ENCODE measurements at places on chromosomes 7 and 10. TPM values are rescaled to one million over a fixed set of nuclear protein-coding genes. Genes with fewer than 3 reads are reported as not detected.

CPEB3 gene
- total RNA-seq: 7.4 TPM

OPTN gene
- total RNA-seq: 38.5 TPM

MYO1G gene
- 1.8 TPM for total RNA-seq

SLC25A40 gene
- 40.9 TPM for total RNA-seq

DNA sequence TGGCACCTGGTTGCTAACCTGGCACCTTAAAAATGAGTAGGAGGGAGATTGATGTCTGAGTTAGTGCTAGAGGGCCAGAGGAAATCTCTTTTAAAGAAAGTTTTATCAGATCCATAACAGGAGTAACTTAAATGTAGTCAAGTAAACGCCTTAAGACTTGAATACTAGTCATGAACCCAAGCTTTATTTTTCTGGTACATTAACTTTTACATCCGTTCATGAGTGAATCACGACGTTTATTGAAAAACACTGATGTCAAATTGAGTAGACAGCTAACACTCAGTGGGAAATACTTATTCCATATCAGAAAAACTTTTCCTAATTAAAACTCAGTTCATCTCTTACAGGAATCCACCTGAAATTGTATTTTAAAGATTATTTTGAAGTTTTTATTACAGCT is 6.9 kb upstream of the LAMB1 start:
- no peak for DNase-seq

- DNase-seq: no peak
These were observed 189.4 kb downstream of the HDAC9 start for GRCh38 chr7:18684916-18685315.

SSBP1 gene
- 124 TPM for total RNA-seq

DNA sequence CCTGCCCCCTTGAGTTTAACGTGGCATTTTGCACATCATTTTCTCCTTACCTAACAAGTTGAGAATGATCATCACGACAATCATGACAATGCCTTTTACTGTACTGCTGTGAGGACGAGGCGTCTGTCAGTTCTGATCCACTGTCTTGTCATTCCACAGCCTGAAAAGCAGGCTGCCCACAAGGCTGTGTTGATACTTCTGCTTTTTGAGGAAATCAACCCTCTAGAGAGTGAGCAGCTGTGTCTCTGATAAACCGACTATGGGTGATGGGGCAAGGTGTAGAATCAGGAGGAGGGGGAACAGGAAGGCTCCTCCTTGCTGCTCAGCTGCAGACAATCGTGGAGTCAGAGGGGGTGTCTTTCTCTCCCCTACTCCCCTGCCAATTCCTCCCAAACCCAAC is 30.6 kb upstream of the C10orf120 start:
- no peak for DNase-seq

DNA sequence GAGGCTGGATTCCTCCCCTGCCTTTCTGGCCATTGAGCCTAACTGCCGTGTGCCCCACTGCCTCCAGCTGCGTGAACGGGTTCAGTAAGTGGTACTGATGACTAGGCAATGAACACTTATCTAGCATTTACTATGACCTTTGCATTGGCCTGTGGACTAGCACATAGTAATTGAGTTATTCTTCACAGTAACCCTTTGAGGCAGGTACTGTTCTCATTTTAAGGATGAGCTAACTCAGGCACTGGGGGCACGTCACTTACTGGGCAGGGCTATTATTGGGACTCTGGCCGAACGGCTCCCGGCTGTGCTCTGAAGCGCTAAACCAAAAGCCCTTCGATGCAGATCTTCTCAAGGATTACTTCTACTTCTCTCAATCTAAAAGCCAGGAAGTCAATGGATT is 38.3 kb downstream of the WIPF3 start:
- DNase-seq: no peak

DNA sequence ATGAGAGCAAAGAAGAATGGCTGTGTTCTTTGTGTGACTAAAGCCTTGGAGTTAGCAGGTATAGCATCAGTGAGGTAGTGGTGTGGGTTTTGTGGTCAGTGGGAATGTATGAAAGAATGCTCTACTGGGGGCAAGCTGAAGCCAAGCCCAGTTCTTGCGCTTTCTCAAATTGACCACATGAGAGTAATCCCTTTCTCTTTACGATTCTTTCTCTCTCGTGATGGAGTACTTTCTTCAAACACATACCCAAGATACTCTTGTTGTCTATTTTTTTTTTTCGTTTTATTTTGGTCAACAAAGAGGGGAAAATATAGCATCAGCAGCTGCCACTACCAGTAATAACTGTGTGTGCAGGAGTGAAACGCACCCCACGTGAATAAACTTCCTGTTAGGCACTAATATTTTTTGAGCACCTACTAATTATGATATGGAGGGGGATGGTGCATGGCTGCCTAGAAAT is 8.4 kb upstream of the PANK1 start:
- DNase-seq: no peak

DNA sequence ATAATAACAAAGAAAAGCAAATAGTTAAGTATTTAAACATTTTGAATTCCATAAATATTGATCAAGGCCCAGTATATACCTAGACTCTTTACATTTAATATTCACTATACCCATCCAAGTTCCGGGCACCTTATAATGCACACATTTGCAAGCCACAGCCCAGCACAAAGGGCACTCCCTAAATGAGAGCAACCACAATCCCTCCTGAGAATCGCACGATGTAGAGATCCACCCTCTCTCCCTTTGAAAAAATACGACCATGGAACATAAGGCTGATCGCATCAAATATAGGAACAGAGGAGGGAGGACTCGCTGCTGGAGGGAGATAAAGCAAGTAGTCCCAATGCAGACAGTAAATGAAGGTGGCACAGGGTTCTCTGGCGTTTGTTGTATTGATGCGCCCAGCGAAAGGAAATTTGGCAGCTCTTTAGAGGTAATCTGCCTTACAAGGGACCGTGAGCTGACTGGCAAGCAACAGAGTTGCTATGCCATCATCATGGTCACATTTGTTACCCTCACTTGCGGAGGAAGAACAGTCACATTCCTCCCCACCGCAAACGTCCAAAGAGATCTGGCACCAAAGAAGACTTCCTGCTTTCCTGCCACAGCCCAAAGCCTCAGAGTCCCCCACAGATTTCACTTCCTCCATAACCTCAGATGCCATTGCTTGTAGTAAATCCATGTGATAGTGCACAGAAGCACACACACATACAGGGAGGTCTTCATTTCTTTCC is 16.1 kb upstream of the TAS2R40 start:
- no peak for DNase-seq

GRCh38 chr7:43649755-43650274 is 66.9 kb downstream of the STK17A start:
- DNase-seq: no peak

- no peak for DNase-seq
These were observed 26.7 kb upstream of the CUX1 start for GRCh38 chr7:101790566-101791293.

CYTH3 gene
- total RNA-seq: 28.9 TPM

PCBD1 gene
- 25.6 TPM for total RNA-seq

- DNase-seq: no peak
These were observed 17.6 kb downstream of the DNAJB12 start for GRCh38 chr10:72337039-72337629.

GRCh38 chr10:125871338-125871737 is 9.8 kb downstream of the DHX32 start:
- DNase-seq: no peak

TAS2R4 gene
- total RNA-seq: 8.1 TPM

GRCh38 chr7:133230591-133231194 is 22.2 kb upstream of the EXOC4 start:
- DNase-seq: no peak

GRCh38 chr7:111771638-111772037 is 209.3 kb upstream of the IMMP2L start:
- no peak for DNase-seq

- no peak for DNase-seq
These were observed 51.9 kb upstream of the ABLIM1 start for GRCh38 chr10:114709984-114710383.

HIF1AN gene
- 14.4 TPM for total RNA-seq

CRPPA gene
- 15.4 TPM for total RNA-seq

GIMAP5 gene
- 25.6 TPM for total RNA-seq

DNA sequence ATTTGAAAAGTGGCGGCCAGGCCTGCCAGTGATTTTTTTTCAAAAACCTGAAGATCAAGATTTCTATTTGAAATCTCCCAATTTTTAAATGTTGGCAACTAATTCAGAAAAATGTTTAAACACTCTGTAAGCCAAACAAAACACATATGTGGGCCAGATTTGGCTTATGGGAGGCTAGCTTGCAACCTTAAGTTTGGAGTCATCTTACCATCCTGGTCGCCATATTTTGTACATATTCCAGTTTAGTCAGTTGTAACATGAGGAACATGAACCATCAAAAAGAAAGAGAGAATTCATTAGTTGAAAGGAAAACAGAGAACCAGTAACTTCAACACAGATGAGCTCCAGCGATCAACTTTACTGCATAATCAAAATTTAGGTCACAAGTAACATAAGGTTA is 115.4 kb downstream of the TMEM26 start:
- DNase-seq: no peak

GRCh38 chr7:27316311-27316710 is 73.7 kb downstream of the EVX1 start:
- no peak for DNase-seq

GRCh38 chr7:116836911-116837310 is 25.5 kb upstream of the CAPZA2 start:
- no peak for DNase-seq

MDFIC gene
- total RNA-seq: 69.4 TPM

GRCh38 chr7:506391-506831 is 13.2 kb downstream of the PDGFA start:
- no peak for DNase-seq

DNA sequence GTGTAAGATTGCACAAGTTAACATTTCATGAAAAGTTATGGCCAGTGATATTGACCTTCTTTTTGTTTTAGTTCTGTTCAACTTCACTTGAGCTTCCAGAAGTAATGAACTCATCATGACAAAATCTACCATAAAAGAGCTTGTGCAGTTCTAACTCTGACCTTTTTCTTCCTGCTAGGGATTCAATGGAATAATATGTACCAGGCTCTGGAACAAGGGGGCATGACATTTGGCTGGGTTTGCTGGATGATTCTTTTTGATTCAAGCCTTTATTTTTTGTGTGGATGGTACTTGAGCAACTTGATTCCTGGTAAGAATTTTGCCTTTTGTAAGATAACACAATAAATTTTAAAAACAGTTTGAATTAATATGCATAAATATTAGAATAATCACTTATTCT is 205.0 kb downstream of the ABCA13 start:
- DNase-seq: no peak
